NCI-H446 (cell line): ENCODE measurements at places on chromosomes 12 and 14.
A peak's percentile ranks its signal among the peaks of the same experiment; 100 is the strongest.

- DNase-seq: no peak
Observed at GRCh38 chr12:93914281-93914680, 234.1 kb upstream of the PLXNC1 start.

DNA sequence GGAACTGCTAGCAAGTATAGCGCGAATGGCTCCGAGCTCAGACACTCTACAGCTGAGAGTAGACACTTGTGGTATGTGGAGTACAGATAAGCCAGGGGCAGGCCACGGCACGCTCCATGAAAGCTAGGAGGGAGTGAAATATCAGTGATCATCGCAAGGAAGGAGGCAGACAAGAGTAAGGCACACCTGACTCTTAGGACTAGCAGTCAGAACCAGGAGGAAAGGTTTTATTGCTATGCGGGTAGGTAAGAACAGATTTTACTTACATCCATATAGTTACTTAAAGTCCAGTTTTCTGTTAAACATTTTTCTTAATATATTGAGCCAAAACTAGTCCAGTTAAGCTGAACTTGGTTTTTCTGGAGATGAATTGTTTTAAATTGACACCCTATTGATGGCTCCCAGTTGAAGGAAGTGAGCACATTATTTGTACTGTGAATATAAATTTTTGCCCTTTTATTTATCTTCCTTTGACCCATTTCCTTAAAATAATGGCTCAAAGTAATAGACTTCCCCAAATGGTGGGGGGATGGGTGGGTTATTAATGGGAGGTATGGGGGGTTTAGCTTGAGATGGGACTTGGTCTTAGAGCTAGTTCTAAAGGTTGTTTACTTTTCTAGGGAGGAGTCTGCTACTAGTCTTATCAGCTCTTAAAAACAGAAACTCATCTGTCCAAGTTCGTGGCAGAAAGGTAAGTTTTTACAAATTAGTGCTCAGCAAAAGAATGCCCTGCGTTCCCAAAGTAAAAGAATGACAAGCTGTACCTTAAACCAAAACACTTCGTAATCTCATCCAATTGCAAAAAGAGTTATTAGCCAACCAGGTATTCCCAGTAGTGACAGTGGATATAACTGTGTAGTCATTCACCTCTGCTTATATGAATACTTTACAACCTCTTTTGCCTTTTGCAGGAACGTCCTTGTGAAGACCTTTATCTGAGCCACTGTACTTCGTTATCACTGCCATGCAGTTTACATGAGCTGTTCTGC lies 5.8 kb downstream of the HNRNPA1 start:
- DNase-seq: no peak

- no peak for DNase-seq
Observed at GRCh38 chr12:82414044-82414443, 55.7 kb downstream of the METTL25 start.

GRCh38 chr12:123942911-123943648 lies 29.6 kb downstream of the CCDC92 start:
- DNase-seq: no peak

- peak; percentile 37 for DNase-seq
Observed at GRCh38 chr14:90671382-90672234, 144.6 kb downstream of the TTC7B start.

DNA sequence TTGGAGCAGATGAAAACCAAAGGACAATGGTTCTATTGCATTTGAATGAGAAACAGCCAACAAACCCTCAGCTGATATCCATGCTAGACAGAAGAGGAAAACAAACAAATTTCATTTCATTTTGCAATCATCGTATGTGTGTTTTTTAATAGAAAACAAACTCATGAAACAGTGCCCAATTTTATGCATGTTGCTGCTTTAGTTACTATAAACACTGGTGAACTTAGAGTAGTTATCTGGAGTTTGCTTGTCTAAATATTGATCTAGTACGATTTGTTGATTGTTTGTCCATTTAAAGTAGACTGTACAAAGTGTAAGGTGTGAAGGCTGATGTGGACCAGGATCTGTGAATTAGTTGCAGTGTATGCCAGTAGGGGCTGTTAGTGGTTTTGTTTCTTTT lies 166.6 kb downstream of the KITLG start:
- DNase-seq: no peak

DNA sequence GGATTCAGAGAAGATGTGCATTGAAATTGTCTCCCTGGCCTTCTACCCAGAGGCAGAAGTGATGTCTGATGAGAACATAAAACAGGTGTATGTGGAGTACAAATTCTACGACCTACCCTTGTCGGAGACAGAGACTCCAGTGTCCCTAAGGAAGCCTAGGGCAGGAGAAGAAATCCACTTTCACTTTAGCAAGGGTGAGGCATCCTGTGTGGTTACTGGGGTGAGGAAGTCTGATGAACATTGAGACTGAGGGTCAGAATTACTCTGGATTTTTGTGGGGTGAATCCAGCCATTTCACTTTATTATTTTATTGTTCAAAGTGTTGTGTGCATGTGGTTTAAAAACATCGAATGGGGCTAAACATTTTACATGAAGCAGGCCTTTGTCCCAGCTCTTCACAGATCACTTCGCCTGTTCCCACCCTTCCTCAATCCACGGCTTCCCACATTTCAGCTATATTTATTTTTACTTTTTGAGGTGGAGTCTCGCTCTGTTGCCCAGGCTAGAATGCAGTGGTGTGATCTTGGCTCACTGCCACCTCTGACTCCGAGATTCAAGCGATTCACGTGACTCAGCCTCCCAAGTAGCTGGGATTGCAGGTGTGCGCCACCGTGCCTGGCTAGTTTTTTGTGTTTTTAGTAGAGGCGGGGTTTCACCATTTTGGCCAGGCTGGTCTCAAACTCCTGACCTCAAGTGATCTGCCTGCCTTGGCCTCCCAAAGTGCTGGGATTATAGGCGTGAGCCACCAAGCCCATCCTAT lies 40.6 kb downstream of the SUPT16H start:
- no peak for DNase-seq

DNA sequence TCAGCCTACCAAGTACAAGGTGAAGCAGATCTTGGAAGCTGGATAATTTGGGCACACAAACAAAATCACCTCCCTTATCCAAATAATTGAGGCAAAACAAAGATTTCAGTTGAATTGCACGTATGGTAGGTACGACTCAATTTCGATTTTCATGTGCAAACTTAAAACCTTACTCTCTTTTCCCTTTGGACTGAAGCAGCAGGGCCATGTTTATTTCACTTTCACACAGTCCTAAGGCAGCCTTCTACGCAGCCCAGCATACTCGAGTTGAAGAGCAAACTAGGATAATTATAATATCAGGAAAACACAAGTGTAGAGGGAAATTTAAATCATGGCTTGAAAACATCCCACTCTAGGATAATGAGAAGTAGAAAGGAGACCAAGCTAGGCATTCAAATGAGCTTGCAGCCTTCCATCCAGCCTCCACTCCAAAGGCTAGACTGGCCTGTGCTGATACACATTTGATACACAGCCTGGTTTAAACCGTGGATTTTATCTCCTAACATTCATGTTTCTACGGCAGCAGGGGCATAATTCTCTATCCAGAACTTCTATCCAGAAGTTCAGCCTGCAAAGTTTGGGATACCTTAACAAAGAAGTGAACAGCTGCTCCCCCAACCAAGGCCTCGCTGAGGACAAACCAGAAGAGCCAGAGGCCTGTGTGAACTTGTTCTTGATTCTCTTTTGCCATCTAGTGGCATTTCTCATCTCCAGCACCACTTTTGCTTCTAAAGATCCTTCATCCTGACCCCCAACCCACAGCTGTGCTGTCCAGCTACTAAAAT lies 2.4 kb upstream of the RNASE7 start:
- DNase-seq: peak; percentile 66

DNA sequence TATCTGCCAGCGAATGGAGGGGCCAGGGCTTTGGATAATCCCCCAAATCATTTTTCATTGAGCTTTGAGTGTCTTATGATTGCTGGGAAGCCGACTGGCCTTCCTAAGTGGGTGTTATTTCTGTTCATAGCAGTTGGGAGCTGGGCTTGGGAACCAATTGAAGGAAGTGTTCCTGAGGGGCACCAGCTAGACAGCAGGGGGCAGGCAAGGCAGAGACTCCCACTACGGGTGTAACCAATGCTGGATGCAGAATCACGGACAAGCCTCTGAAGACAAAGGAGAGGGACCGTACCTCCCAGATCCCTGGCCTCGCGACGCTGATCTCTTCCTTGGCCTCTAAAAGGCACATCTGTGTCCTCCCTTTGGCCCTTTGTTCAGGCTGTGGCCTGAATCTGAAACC lies 149.0 kb upstream of the PRMT8 start:
- no peak for DNase-seq

DNA sequence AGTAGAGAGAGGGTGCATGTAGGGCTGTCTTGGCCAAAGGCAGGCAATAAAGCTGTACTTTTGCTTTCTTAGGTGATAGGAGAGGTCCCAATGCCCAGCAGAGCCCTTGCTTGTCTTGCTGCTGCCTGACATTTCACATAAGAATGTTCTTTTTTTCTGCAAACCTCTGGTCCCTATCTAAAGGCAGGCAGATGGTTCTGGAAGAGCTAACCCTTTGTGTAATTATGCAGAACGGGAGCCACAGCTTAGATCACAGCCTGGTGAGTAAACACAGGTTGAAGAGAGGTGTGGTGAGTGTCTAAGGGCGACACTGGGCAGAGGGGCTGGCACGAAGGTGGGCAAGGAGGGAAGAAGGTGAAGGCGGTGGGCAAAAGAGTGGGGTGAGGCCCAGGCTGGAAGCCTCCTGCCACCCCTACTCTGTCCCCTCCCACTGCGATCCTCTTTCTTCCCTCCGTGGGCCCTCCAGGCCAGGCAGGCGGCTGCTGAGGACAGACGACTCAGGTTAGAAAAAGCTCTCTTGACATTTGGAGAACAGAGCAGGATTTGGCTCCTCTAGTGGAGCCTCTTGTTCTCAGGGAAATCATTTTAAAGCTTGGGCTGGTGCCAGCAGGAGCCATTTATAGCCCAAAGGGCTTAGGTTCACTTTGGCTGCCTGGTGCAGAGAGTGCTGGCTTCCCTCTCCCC lies 42.8 kb downstream of the PRMT8 start:
- DNase-seq: no peak

- DNase-seq: no peak
Observed at GRCh38 chr14:95182379-95182778, 25.1 kb upstream of the DICER1 start.

GRCh38 chr12:130953771-130954543 lies at the start of gene ADGRD1:
Gene ADGRD1 (plus strand): TSS chr12:130953907. CDS start chr12:130954466, 559 bp downstream.
- DNase-seq: no peak

- no peak for DNase-seq
Observed at GRCh38 chr12:102503056-102503681, 22.8 kb upstream of the IGF1 start.

DNA sequence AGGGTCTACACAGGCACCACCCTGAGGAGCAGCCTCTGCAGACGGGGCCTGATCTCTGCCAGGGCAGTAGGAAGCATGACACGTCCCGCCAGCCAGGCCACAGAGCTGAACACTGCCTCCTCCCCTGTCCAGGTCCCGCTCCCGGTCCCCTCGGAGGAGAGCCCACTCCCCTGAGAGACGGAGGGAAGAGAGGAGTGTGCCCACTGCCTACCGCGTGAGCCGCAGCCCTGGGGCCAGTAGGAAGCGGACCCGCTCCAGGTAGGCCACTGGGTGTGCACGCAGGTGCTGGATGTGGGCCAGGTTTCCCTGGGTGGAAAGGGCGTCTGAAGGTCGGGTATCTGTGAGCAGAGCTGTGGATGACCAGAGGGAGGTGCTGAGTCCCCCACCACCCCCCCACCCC lies 41.9 kb upstream of the MMP17 start:
- no peak for DNase-seq

DNA sequence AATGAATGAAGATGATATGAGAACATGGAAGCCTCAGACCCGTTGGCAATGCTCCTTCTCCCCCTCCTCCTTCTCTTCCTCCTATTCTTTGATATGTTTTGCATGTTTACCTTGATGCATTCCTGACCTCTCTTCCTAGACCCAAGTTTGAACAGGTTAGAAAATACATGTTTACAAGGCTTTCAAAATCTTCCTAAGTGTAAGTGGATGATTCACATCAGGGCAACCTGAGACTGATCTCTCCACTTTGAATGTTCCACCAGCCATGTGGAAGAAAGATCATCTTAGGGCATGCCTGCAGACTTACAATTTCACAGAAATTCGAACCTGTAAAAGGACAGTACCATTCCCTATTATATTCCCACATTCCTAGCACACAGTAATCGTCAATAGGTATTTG lies 18.0 kb upstream of the LDHB start:
- DNase-seq: no peak

- no peak for DNase-seq
Observed at GRCh38 chr14:96105926-96106441, 66.8 kb downstream of the C14orf132 start.

- no peak for DNase-seq
Observed at GRCh38 chr12:57370072-57370471, 60.8 kb downstream of the R3HDM2 start.

DNA sequence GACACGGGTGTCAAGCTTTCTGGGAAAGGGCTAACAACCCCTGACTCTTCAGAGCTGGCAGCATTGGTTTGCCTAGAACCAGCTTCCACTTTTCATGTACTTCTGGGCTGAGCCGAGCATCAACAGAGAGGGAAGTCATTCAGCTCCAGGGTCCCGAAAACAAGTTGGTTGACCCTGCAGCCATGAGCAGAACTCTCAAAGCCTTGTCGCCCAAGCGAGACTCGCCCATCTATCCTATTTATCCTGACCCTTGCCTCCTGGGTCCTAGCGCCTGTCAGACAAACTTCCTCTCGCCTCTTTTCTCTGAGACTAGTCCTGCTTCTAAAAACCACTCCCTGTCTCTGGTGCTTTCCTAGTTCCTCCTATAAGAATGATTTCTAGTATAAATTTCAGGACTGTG lies 47.9 kb downstream of the ASCL4 start:
- no peak for DNase-seq

DNA sequence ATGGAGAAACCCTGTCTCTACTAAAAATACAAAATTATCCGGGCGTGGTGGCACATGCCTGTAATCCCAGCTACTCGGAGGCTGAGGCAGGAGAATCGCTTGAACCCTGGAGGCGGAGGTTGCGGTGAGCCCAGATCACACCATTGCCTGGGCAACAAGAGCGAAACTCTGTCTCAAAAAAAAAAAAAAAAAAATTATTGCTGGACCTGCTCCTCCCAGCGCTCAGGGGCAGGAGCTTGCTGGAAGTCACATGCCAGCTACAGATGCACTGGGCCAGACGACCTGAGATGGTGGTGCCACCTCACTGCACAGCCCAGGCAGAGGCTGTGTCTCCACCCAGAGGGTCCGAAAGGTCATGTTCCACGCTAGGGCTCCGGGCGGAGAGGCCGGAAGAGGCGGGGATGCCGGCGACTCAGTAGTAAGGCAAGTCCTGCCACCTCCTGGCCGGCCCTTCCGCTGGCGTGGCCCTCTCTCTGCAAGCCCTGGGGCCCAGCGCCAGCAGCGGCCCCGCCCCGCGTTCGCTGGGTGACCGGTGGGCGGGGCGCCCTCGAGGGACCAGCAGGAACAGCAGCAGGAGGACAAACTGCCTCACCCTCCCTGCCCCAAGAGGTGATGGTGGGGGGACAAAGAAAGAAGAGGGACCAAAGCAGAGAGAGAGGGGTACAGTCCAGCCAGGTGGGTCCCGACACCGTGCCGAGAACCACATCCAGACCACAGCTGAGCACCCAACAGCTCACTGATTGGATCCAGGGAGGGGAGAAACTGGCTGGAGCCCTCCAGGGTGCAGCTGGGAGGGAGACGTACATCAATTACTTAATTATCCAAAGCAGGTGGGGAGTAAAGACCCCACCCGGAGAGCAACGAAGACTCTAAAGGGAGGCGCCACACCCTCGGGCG lies 3.6 kb upstream of the RHOF start:
- DNase-seq: no peak
